ENCODE measurements at places on chromosomes 7 and 10.

DNA sequence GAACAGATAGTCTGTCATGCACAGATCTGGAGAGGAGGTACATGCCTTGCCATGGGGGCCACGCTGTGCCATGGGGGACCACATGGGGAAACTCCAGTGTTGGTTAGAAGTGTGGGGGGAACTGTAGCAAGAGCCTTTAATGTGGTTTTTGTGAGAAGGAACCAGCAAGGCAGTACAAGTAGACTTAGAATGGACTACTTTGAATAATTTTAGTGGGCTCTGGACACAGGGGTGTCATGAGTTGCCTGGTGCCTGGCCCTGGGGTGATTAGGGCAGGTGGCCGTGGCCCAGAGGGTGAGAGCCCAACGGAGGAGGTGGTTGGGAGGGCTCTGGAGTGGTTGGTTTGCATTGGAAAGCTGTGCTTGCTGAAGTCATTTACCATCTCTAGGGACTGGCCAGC lies 77.2 kb downstream of the CXCL12 start:
- DNase-seq = no peak

GRCh38 chr7:70387217-70387616 lies 744.7 kb upstream of the GALNT17 start:
- DNase-seq = no peak

GRCh38 chr10:4840151-4840550 lies 14.1 kb downstream of the AKR1E2 start:
- no peak for DNase-seq

GRCh38 chr7:633381-634018 lies 93.0 kb upstream of the DNAAF5 start:
- DNase-seq = no peak

DNA sequence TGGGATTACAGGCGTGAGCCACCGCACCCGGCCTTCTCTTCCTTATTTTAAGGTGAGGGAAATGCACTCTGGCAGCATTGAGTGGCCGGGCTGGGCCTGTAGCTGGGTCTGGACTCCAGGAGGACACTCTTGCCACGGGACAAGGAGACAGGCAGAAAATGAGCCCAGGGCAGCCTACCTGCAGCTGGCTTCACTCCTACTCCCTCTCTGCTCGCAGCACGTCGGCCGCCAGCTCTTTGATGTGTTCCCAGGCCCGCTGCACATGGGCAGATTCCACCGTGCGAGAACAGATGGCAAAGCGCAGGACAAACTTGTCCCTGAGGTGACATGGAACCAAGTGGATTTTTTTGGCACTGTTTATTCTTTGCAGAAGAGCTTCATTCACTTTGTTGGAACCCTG lies 12.9 kb upstream of the FIGNL1 start:
- no peak for DNase-seq

- DNase-seq = no peak
Measured at GRCh38 chr10:52651293-52651692, 121.3 kb downstream of the MBL2 start.

DNA sequence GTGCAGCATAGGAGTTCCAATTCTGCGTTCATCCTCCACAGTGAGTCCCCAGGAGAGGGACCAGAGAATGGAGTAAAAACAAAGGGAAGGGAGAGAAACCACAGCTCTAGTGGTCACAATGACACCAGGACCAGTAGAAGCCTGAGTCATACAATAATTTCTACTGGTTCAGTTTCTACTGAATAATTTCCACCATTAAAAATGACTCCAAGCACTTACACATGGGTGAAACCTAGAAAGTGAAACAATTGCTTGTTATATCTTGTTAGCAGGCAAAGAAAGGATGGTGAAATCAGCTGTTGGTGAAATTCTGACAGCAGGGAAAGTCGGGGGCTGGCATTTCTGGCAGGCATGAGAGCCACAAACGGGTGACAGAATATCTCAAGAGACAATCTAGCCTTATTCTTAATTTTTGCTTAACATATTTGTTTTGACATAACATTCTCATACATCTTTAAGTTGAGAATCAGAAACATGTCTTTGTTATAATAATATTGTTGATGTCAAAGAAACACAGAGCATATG lies 1065.8 kb upstream of the C7orf33 start:
- DNase-seq = no peak

DNA sequence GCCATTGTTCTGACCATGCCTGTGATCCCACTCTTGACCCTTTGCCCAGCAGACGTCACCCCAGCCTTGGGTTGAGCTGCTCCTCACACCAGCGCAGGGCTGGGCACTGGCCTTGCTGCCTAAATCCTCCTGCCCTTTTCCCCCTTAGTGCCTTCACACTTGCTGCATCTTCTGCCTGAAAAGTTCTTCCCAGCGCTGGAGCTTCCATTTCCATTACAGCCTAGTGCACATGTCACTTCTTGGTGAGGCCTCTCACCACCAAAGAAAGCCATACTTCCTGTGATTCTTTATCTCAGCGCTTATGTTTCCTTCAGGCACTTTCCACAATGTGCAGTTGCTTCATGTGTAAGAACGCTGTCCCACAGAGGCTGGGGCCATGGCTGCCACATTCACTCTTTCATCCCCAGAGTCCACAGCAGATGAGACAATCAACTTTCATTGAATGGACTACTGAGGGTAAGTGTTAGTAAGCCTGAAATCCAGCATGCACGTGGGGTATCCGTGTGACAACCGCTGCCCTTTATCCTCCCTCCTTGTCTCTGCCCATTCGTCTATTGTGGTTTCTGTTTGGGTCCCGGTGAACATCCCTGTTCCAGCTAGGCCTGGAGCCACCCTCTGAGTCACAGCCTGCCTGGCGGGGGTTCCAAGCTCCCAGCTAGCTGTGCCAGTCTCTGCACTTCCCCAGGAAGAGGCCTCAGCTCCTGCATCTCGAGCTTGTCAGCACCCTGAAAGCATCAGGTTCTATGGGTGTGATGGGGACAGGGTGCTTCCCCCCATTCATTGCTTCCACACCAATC lies 37.3 kb downstream of the ADRA2A start:
- no peak for DNase-seq

DNA sequence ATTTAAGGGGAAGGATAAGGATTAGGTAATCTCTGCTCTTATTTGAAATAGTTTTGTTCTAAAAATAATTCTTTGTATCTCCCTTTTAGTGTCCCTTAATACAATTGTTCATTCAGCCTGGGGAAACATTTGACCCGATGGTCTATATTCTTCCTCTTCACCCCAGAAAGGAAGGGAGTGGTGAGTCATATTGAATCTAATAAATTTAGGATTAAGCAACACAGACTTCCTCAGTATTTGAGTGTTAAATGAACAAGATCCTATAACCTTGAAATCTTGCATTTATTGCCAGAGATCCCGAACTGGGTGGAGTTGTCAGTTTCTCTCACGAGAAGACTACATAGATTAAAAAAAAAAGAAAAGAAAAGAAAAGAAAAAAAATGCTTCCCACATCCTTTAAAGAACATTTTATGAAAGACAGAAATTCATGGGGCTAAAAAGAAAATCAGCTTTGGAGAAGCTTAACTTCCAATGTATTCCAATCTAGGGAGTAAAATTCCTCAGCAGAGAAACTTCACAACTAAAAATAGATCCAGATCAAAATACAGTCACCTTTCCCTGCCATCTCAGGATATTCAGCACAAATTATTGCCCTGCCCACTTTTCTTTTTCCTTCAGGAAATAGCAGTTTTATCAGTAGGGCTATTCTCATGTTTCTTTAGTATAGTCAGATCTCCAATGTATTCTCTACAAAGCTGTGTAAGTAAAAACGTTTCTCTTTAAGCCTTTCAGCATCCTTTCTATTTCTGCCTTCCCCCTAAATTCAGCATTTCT lies 82.2 kb downstream of the SEMA3D start:
- DNase-seq = no peak

DNA sequence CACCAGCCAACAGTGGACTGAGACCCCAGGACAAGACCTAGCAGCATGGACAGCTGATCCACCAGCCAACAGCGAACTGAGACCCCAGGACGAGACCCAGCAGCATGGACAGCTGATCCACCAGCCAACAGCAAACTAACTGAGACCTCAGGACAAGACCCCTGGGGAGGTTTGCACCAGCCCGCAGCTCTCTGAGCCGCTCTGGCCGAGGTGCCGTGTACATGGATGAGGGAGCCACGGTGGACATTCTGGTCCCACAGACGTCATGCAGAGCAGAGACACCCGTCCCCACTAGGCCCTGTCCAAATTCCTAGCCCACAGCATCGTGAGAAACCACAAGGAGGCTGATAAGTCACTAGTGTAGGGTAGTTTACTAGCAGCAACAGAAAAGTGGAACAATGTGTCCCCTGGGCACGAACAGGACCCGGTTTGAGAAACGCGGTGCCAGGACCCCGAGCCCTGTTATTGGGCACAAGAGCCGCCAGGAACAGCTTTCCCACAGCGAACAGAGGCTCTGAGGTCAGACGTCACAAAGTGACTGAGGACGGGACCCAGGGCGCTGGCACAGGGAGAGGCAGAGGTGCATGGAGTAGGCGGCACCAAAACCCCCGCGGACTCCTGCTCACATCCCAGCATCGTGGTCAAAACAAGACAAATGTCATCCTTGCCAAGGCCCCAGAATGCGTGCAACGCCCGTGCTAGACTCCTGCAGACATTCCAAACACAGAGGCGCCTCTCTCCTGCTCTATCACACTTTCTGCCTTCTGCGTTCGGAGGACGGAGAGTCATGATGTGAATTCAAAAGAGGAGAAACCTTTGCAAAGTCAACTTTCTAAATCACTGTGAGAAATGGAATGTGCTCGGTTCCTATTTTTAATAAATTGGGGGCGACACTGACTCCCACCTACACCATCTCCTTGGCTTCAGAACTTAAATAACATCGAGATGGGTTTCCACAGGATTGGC lies 8.1 kb downstream of the STK32C start:
- DNase-seq = no peak

DNA sequence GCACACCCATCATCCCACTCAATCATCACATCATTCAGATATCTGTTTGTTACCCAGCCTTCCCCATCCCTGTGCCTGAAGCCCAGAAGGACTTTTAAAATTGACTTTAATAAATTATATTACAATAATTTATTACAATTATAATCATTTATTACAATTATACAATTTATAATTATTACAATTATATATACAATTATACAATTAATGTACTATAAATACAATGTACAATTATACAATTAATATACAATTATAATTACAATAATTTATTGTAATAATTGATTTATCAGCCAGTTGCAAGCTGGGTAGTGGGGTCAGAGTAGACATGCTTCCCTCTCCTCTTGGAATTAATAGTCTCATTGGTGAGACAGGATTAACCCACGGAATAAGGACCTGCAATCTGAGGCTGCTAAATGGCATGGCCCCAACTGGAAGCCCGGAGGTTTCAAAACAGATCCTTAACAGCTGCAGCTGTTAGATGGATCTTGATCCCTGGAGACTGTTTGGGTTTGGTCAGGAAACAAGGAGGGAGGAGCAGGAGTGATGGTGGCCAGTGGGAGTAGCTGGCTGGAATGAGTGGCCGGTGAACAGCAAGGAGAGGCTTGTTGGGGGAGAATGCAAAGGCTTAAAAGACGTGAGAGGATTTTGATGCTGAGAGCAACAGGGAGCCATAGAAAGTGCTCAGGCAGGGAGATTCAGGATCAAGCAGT lies 402.8 kb upstream of the PODXL start:
- DNase-seq = no peak

DNA sequence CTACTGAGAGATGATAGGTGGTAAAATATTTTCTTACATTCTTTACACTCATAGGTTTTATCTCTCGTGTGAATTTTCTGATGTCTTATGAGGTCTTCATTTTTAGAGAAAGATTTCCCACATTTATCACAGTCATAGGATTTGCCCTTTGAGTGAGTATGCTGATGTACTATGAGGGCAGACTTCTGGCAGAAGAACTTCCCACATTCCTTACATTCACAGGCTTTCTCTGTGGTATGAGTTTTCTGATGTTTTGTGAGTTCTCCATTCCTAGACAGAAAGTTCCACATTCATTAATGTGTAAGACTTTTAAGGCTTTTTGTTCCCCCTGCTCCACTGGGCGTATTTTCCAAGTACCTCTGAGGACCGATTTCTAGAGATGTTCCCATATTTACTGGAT lies 23.5 kb downstream of the ZNF25 start:
- DNase-seq = no peak

DNA sequence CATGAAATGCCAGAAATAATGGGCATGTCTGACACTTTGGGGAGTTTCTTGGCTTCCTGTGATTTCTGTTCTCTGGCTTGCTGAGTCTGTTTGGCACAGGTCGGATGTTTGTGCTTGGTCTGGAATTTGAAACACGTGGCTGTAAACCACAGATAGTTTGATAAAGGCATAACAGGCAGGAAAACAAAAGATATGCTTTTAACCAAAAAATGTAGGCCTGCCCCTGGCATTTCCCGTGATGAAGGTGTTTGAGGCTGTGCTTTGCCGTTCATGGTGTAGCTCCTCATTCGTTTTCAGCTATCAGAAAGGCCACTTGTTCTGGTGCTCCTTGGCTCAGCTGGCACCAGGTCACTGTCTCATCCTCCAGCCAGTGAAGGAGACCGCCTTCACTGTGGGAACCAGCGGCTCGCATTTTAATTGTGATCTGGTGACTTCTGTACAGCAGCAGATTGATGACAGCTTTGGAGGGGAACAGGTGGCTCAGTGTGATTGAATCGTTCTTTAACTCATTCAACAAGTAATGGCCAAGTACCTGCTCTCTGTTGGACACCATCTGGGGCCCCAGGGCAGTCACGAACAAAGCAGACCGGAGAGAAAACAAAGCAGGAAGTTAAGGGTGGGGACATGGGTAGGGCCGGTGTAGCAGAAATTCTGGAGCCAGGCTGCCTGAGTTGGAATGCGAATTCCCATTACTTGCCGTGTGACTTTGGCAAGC lies 111.5 kb downstream of the CCNY start:
- no peak for DNase-seq

DNA sequence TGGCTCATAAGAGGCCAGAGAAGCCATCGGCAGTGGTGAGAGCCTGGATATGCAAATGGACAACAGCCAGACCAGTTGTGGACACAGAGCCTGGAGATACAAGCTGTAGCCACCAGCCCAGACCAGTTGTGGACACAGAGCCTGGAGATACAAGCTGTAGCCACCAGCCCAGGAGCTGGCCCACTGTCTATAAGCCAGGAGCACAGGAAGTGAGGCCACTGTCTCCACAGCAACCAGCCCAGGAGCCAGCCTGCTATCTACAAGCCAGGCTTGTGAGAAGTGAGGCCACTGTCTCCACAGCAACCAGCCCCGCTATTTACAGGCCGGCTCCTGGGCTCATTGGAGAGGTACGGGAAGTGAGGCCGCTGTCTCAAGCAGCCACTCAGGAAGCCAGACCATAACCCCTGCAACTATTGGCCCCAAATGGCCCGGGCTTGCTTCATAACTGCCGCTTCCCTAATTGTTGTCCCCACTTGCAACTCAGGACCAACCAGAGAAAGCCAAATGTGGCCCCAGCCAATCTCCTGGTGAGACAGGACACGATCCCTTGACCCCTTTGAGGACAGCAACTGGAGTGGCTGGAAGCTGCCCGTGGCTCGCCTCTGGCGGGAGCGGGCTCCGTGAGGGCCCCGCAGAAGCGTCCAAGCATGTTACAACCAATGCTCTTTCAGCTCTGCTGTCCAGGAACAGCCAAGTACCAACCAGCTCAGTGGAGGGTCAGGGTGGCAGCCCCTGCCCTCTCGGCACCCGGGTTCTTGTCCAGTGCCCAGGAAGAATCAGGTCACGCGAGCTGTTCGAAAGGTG lies 44.1 kb upstream of the CNPY1 start:
- DNase-seq = no peak

- no peak for DNase-seq
Measured at GRCh38 chr10:74888962-74889661, 62.7 kb downstream of the KAT6B start.

GRCh38 chr7:66140924-66141323 lies 26.3 kb downstream of the CRCP start:
- no peak for DNase-seq

All from GM20000 (cell line).